PC-9 (cell line): ENCODE measurements at places on chromosomes 5 and 9.

DNA sequence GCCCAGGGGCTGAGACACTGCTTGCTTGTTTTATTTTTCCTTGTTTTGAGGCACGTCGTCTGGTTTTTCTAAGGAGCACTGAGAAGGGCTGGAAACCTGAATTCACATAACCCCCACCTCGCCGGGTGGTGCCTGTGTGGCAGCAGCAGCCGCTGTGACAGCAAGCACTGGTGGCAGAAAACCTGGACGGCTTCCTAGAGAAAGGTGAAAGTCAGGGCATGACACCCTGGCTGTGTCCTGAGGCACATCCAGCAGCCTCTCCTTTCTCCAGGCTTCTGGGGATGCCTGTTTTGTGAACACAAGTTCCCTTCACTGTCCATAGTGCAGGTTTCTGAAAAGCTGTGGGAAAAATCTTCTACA, 29.2 kb downstream of the MRPL36 start:
- DNase-seq: no peak

GRCh38 chr5:151255621-151256286, 2.8 kb downstream of the GM2A start:
- DNase-seq: no peak

DNA sequence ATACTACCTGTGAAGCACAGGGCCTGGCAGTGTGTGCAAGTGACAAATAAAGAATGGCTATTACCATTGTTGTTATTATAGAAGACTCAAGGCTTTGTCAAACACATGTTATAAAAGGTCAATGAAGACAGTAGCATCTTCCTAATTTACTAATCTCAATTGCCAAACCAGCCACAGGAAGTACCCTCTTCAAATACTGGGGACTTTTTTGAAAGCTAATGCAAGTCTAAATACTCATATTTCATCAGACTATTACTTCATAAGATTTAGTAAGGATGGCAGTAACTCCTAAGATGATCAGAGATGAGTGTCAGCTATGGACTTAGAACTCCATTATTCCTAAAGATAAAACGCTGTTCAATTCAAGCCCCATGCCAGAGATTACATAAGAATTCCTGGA, 43.0 kb downstream of the GNAQ start:
- no peak for DNase-seq

DNA sequence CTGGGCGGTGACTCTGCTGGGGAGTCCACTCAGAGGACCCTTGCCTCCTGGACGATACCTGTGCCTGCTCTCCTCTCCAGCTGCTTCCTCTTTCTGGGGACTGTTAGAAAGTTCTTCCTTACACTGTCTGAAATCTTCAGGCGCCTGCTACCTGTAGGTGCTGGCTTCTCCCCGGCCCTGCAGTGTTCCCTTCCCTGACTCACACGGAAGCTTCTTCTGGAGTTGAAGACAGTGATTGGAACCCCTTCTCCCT, 562 bp downstream of the GSN start:
- peak; percentile 44 for DNase-seq

- no peak for DNase-seq
Observed at GRCh38 chr5:58322453-58322852, 137.4 kb downstream of the PLK2 start.

GRCh38 chr9:130138791-130139190, 33.4 kb upstream of the NCS1 start:
- DNase-seq: no peak

DNA sequence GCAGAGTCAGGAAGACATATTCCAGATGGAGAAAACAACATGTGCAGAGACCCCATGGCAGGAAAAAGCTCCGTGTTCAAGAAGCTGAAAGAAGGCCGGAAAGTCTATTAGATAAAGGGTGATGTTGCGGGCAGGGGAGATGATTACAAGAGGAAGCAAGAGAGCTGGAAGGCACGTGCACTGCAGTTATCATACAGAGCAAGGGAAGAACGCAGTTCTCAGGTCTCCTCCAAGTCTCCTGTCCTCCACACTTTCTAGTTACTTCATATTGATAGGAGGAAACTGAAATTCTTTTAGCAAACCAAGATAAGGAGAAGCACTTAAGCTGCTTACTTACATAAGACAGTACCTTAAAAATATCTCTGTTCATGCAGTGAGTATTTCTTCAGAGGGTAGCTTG, 58.3 kb upstream of the PLPP6 start:
- no peak for DNase-seq

GRCh38 chr5:171483551-171484135, 64.2 kb downstream of the FGF18 start:
- no peak for DNase-seq

- no peak for DNase-seq
Observed at GRCh38 chr5:41368158-41368557, 142.2 kb downstream of the PLCXD3 start.

- no peak for DNase-seq
Observed at GRCh38 chr9:94675008-94675881, 35.9 kb upstream of the FBP1 start.

DNA sequence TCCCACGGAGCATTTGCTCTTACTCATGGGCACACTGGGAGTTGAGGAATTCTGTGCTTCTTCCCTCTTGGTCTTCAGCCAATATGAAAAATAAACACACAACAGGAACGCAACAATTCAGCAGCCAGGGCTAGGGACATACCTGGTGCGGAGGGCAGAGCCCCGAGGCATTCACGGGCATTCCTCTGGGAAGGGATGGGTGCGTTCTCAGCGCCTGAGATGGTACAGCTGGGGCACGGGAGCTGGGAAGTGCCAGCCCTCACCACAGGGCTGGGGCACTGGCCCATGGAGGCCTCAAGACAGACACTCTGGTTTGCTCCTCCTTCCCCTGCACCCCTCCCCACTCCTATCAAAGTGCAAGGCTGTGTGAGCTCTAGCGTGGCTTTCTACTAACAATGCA, 2.1 kb downstream of the SLC6A3 start:
- DNase-seq: peak; percentile 26

GRCh38 chr5:93371893-93372292, 209.1 kb downstream of the NR2F1-AS1 start:
- no peak for DNase-seq

- DNase-seq: no peak
Observed at GRCh38 chr9:117247266-117247665, 167.6 kb downstream of the ASTN2 start.

DNA sequence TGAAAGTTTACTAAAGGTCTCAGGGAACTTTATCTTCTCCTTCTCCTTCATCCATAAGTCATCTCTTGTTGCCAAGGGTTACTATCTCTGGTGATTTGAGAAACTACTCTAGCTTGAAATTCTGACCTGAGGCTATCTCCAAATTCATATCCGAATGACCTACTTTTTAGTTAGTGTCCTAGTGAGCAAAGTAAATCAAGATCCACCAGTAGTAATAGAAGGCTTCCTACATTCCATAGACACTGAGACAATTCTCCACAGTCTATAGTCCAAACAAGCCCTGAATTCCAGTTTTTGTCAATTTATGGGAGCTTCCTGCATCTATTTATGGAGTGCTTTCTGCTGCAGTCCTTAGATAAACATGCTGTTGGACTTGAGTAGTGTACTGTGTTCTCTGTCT, 5.0 kb downstream of the IL7R start:
- no peak for DNase-seq

- DNase-seq: peak; percentile 85
Observed at GRCh38 chr9:37963936-37964739, 60.2 kb upstream of the SLC25A51 start.

- no peak for DNase-seq
Observed at GRCh38 chr9:114719290-114719689, 37.3 kb upstream of the TEX48 start.

DNA sequence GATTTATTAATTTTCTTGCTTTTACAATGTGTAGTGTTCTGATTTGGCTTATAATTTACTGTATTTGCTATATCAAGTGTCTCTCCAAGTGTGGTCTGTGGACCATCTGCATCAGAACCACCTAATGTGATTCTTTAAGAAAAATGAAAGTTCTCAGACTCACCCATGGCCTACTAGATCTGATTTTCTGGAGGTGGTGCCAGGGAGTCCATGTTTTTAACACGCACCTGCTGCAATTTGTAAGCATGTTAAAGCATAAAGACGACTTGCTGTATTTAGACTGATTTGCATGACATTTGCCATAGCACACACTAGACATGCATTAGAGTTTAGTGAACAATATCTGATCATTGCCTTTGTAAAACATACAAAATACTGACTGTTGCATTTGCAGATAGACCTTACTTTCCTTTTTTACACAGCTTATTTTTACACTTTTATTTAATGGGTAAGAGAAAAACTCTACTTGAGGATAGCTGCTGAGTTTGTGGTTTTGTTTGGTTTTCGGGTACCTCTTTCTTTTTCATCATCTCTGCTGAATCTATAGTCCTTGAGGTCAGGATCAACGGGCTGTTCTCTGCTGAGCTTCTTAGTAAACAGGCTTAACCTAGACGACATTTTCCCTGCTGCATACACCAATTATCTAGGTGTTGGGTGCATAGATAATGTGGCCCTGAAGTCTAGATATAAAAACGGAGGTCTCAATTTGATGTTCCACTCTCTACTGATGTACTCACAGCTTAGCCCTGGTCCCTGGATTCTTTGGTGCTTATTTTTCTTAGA, 138.0 kb upstream of the ZNF366 start:
- DNase-seq: no peak

GRCh38 chr5:42993516-42994245, 46.4 kb downstream of the ANXA2R start:
- DNase-seq: no peak

- DNase-seq: no peak
Observed at GRCh38 chr5:139438707-139439012, 665 bp downstream of the DNAJC18 start.

DNA sequence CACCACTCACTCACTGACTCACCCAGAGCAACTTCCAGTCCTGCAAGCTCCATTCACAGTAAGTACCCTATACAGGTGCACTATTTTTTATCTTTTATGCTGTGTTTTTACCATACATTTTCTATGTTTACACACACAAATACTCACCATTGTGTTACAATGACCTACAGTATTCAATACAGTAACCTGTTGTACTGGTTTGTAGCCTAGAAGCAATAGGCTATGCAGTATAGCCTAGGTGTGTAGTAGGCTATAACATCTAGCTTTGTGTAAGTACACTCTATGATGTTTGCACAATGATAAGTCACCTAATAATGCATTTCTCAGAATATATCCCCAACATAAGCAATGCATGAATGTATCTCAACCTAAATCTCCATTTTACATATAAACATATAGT, 541.1 kb downstream of the NR2F1-AS1 start:
- DNase-seq: no peak

- DNase-seq: peak; percentile 29
Observed at GRCh38 chr5:136212252-136212721, 19.3 kb upstream of the SMIM32 start.

DNA sequence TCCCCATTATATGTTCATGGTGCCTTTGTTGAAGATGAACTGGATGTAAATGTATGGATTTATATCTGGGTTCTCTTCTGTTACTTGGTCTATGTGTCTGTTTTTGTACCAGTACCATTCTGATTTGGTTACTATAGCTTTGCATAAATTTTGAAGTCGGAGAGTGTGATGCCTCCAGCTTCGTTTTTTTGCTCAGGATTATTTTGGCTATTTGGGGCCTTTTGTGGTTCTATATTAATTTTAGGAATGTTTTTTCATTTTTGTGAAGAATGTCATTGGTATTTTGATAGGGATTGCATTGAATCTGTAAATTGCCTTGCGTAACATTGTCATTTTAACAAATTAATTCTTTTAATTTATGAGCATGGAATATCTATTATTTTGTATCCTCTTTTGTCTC, 36.6 kb upstream of the ZNF366 start:
- no peak for DNase-seq

- DNase-seq: no peak
Observed at GRCh38 chr9:14180093-14180959, 133.6 kb downstream of the NFIB start.

- no peak for DNase-seq
Observed at GRCh38 chr9:106286249-106286648, 576.7 kb upstream of the ZNF462 start.

- no peak for DNase-seq
Observed at GRCh38 chr9:135144581-135145170, 57.2 kb downstream of the OLFM1 start.

DNA sequence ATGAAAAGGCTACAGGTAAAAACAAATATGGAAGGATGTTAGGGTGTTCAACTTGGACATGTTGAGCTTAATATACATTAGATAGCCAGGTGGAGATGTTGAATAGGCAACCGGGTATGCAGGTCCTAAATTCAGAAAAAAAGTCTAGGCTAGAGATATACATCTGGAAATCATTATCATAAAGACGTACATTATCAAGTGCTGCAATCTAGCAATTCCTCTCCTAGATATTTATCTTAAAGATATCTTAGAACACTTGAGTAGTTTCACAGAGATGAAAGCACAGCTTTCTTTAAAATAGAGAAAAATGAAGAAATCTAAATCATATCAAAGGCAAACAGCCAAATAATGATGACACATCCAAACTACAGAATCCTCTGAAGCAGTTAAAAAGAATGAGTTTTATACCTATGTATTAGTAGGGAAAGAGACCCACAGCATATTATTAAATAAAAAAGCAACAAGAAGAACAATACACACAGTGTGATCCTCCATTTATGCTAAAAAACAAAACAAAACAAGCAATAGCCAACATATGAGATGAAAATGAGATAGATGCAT, 3.8 kb downstream of the NUDCD2 start:
- DNase-seq: no peak

- DNase-seq: no peak
Observed at GRCh38 chr9:107810461-107810961, 320.9 kb upstream of the KLF4 start.

DNA sequence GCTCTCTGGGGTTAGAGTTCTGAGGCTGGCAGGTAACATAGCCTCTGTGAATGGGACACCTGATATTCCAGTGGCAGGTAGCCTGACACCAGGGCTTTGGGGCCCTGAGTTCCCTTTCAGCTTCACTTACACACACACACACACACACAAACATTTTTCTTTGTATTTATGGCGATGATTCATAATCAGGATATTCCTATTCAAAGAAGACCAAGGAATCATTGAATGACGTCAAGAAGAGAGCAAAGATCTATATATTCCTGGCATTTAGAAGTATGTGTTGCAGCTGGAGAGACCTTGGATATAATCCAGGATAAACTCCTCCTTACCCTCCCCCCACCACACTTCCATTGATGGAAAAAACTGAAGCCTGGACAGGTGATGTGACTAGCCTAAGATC, 7.9 kb upstream of the ENTREP1 start:
- no peak for DNase-seq

- no peak for DNase-seq
Observed at GRCh38 chr9:127595611-127596010, 16.5 kb upstream of the STXBP1 start.

- DNase-seq: peak; percentile 41
Observed at GRCh38 chr9:75087289-75087823, 599 bp downstream of the NMRK1 start.

DNA sequence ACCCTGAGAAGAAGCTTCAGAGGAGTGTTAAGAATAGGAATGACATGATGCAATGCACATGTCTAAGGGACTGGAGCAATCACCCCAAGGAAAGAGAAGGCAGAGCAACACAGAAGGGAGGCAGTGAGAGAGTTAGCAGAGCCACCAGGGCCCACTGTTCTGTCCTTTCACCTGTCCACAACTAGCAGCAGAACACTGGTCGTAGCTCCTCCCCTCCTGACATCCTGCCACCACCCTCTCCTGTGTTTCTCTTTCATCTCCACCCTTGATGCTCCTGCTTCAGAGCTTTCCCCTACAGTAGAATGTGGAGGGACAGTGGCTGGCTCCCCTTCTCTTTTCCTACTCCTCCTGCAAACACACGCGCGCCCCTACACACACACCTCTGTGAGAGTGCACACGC, 483.4 kb upstream of the KIF2A start:
- no peak for DNase-seq
